ENCODE measurements at places on chromosomes 12 and 14.

DNA sequence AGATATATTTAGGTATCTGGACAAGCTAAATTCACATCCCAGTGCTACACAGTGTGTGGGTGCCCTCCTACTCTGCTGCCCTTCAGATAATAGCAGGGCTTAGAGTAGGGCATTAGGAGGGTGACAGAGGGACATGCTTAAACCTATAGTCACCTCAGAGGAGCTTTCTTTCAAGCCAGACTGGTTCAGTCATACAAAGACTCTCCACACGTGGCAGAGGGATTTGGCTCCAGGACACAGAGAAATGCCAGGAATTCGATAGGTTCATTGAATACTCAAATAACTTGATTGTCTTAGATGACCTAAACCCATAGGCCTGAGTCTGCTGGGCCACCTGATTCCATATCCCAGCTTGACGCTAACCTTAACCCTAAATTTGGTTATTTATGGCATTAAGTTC, 163.5 kb downstream of the TPH2 start:
- no peak for DNase-seq

DNA sequence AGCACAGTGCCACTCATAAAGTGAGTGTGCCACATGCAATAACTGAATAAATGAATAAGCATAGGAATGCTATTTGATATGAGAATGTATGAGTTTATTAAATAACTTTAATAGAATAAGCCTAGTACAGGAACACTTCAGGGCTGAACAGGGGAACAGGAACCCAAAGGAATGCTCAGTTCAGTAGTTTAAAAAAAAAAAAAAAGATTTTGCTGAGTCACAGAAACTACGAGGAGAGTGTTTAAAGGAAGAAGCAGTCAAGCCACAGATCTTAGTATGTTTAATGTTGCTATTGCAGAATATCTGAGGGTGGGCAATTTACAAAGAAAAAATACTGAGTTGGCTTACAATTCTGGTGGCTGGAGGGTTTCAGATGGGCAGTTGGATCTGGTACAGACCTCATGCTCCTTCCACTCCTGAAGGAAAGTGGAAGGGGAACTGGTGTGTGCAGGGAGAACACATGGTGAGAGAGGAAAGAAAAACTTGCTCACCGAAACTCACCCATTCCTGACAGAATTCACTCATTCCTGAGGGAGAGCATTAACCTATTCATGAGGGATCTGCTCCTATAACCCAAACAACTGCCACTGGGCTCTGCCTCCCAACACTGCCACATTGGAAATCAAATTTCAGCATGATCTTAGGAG, 880.3 kb upstream of the MGAT4C start:
- no peak for DNase-seq

DNA sequence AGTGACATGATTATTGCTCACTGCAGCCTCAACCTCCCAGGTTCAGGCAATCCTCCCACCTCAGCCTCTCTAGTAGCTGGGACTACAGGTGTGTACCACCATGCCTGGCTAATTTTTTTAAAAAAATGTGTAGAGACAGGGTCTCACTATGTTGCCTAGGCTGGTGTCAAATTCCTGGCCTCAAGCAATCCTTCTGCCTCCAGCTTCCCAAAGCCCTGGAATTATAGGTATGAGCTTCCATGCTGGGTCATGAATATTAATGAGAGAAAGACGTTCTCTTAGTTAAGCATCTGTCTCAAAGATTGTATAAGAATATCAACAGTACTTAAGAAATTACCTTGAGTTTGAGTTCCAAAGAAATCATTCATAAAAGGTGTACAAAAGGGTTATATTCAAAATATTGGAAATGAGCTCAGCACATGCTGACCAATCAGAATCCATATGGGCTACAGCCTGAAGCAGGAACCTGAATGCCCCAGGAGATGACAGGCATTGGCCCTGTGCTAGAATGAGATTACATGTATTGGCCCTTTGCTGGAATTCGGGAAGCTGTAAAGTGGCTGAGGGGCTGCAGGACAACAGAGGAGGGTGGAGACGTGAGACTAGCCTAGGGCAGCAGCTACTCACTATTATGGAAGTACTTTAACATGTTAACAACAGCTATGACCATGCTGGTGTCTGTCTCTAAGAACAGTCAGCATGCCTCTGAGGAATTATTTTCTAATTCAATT, 157.0 kb upstream of the CPNE8 start:
- no peak for DNase-seq

GRCh38 chr14:102221026-102221425, 81.3 kb downstream of the WDR20 start:
- DNase-seq, result no peak

GRCh38 chr14:81256289-81256960, 35.7 kb upstream of the GTF2A1 start:
- peak; percentile 30 for DNase-seq

GRCh38 chr12:21546716-21547115, 20.6 kb downstream of the SPX start:
- DNase-seq, result no peak

DNA sequence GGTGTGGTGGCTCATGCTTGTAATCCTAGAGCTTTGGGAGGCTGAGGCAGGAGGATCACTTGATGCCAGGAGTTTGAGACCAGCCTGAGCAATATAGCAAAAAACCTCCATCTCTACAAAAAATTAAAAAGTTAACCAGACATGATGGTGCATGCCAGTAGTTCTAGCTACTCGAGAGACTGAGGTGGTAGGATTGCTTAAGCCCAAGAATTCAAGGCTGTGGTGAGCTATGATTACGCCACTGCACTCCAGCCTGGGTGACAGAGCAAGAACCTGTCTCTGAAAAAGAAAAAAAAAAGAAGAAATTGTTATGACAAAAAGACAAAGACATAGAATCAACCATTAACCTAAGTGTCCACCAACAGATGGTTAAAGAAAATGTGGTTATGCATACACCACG, 2.1 kb upstream of the ATP23 start:
- DNase-seq, result no peak

- no peak for DNase-seq
These were observed 240.6 kb downstream of the SLC25A21 start for GRCh38 chr14:36931791-36932190.

- DNase-seq, result no peak
These were observed 50.3 kb downstream of the ADAMTS20 start for GRCh38 chr12:43501703-43502102.

GRCh38 chr14:38098074-38098836, 109.4 kb upstream of the SSTR1 start:
- no peak for DNase-seq

- no peak for DNase-seq
These were observed 156.2 kb downstream of the KIF26A start for GRCh38 chr14:104294628-104294982.

DNA sequence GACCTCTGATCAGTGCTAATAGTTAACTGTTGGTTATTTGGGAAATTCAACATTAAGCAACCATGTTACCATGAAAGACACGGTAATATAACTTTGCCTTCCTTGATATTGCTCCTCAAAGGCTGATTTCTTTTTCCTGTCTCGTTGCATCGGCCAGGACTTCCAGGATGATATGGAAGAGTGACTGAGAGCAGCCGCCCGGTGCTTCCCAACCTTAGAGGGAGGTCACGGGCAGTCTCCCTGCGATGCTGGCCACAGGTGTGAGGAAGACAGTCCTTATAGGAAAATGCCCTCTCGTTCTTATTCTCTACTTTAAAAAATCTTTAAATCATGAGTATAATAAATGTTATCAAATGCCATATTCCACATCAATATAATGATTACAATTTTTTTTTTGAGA, 33.1 kb upstream of the GPR132 start:
- DNase-seq, result no peak

GRCh38 chr14:93136009-93136408, 20.3 kb upstream of the ITPK1 start:
- no peak for DNase-seq

DNA sequence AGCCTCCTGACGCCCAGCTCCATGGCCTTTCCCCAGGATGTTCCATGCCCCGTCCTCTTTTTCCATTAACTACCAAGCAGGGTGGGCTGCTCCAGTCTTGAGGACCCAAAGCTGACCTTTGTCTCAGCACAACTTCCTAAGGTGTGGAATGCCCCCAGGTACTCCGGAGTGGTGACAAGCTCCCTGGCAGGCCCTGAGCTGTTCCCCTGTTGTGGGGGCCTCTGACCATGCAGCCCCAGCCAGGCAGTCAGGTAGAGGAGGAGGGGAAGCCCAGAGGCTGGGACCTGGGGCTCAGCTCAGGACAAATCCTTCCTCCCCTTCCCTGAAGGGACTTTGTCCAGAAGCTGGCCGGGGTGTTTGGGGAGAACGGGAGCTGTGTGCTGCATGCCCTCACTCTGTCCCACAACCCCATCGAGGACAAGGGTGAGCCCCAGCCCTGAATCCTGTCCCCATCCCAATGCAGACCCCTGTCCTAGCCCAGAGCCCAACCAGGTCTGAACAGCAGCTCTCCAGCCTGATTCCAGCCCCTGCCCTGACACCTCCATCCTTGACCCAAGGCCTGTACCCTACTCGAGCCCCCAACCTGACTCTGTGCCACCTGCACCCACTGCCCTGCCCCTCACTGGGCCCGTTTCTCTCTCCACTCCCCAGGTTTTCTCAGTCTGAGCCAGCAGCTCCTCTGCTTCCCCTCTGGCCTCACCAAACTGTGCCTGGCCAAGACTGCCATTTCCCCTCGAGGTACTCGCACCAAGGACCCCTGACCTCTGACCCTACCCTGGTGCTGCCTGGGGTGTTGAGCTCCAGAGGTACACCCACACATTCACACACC, 4.4 kb downstream of the CARMIL3 start:
- no peak for DNase-seq

DNA sequence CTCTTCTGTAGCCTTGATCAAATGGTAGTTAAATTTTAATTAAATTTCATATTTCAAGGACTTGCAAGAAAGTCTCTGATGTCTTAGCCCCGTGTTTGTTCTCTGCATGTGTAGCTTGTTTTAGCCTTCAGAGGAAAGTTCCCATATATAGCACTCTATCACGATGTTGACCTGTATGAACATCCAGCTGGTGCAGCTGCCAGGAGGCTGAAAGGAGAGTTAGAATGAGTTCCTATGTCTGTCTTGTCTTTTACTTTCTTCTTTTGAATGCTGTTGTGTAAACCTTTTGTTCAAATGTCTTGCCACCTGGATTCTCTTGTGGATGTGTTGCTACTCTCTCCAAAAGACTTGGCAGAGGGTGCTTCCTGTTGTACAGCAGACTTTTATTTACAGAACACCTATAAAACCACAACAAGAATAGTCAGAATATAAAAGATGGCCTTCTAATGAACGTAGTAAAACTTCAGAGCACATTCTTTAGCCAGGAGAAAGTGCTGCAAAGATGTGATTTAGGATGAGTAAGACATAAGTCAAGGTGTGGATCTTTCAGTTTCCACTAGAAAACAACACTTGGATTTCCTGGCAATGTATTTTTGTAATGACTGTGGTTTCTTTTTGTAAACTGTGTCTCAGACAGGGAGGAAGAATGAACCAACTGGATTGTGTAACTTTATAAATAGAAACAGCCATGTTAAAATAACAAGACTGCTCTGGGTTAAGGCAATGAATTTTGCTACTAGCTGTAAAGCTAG, 17.2 kb downstream of the NAV3 start:
- no peak for DNase-seq

DNA sequence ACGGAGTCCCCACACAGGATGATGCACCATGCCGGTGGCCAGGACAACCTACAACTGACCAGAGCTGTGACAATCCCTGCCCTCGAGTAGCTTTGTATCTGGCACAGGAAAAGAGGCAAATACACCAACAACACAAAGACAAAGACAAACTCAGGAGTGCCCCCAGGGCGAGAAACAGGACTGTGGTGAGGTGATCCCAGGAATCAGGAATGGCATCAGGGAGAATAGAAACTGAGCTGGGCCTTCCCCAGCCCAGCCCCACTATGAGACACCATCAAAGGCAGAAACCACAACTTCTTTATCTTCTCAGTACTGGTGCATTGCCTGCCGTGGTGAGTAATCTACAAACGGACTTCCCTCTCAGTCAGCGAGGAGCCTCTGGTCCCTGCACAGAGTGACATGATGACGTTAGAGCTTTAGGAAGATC, 157.7 kb downstream of the TTC7B start:
- DNase-seq, result peak; percentile 62

- no peak for DNase-seq
These were observed 4.6 kb downstream of the GOLGA3 start for GRCh38 chr12:132824053-132824452.

GRCh38 chr14:56805201-56805991, 4.9 kb downstream of the OTX2 start:
- no peak for DNase-seq

- peak; percentile 62 for DNase-seq
These were observed 220.6 kb upstream of the OR4E1 start for GRCh38 chr14:21894003-21894897.

DNA sequence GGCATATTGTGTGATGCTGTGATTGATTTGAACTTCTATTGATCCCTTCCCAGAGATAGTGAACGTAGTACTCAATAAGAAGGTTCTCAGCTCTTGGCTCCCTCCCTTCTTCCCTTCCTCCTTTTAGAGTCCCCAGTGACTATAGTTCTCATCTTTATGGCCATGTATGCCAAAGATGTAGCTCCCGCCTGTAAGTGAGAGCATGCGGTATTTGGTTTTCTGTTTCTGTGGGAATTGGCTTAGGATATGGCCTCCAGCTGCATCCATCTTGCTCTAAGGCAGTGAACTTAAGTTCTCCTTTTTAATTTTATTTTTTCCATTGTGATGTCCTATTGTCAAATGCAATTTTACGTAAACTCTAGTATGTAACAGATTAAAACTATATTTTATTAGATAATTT, 109.5 kb downstream of the AEBP2 start:
- DNase-seq, result no peak

DNA sequence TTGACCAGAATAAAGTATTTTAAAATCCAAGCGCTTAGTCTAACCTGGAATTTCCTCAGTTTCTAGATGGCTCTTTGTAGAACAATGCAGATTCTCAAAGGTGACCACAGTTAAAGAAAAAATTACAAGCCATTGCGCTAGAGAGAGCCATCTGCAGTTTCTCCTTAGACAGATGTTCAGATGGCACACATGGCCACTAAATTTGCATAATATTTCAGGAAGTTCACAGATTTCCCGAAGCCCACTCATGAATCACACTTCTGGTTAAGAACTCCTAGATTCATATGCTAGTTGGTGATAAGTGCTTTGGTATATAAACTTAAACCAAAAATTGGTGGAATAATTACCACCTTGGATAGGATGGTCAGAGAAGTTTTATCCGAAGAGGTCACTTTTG, 749 bp downstream of the AKAP3 start:
- no peak for DNase-seq

- DNase-seq, result no peak
These were observed 89.8 kb downstream of the WSCD2 start for GRCh38 chr12:108218921-108219320.

- no peak for DNase-seq
These were observed 57.1 kb upstream of the SLCO1B1 start for GRCh38 chr12:21073822-21074460.

- DNase-seq, result no peak
These were observed 69.3 kb upstream of the C14orf180 start for GRCh38 chr14:104510216-104510615.

GRCh38 chr14:68020999-68021663, 201.6 kb downstream of the RAD51B start:
- DNase-seq, result no peak

DNA sequence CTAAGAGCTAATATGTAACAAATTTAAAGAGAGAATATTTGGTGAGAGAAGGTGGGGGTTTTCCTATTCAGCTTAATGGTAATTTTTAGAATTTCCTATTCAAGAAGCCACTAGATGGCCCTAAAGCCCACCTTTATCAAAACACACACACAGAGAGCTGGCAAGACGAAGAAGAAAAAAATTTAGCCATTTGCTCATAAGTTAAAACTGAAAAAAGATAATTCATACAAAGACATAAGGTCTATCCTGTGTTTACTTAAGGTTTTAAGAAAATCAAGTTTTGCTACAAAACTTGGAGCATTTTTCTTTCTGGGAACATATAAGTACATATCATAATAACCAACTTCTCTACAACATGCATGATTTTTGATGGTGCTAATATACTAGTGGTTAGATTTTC, 46.8 kb upstream of the PCED1B start:
- no peak for DNase-seq

All from GDM1 (cell line).